Inflammatory macrophage (primary cell): ENCODE measurements at places on chromosomes 5 and 9.

- no peak for DNase-seq
Observed at GRCh38 chr9:13291718-13292117, 12.2 kb upstream of the MPDZ start.

DNA sequence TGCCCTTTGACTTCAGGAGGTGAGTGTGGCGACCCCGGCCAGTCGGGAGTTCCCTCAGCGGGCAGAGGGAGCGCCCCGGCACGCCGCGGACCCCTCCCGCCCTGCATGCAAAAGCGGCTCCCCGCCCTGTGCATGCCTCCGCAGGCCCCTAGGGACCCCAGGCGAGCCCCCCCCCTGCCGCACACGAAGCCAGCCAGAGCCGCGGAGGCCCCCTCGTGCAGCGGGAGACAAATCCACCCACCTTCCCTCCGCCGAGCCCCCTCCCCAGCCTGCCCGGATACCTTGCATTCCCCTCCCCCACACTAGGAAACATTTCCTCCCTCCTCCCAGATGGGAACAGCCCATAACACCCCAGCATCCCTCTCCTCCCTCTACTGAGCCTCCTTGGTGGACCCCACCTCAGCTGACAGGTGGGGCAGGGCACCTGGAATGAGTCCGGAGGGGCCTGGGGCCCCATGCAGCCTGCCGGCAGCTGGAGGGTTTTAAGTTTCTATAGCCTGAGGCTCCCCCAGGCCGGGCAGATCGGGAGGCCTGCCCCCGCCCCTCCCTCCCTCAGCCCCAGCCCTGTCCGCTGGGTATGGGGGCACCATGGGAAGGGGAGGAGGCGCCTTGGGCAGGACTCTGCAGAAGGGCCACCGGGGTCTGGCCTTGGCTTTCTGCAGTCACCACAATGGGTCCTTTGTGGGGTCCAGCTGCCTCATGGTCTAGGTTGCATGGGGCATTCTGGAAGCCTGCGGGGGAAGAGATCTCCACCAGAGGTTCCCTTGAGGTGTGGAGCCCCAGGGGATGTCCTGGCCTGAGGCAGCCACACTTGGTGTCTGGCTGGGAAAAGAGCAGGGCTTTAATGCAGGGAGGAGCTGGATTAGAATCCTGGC lies 601 bp downstream of the ERGIC1 start:
- no peak for DNase-seq

GRCh38 chr5:95784514-95785302 lies 37.8 kb downstream of the GLRX start:
- no peak for DNase-seq

GRCh38 chr9:3497401-3497800 lies 28.4 kb downstream of the RFX3 start:
- no peak for DNase-seq

- no peak for DNase-seq
Observed at GRCh38 chr5:168553377-168554130, 24.4 kb downstream of the FBLL1 start.

GRCh38 chr5:109167586-109167985 lies 242.2 kb downstream of the PJA2 start:
- no peak for DNase-seq

DNA sequence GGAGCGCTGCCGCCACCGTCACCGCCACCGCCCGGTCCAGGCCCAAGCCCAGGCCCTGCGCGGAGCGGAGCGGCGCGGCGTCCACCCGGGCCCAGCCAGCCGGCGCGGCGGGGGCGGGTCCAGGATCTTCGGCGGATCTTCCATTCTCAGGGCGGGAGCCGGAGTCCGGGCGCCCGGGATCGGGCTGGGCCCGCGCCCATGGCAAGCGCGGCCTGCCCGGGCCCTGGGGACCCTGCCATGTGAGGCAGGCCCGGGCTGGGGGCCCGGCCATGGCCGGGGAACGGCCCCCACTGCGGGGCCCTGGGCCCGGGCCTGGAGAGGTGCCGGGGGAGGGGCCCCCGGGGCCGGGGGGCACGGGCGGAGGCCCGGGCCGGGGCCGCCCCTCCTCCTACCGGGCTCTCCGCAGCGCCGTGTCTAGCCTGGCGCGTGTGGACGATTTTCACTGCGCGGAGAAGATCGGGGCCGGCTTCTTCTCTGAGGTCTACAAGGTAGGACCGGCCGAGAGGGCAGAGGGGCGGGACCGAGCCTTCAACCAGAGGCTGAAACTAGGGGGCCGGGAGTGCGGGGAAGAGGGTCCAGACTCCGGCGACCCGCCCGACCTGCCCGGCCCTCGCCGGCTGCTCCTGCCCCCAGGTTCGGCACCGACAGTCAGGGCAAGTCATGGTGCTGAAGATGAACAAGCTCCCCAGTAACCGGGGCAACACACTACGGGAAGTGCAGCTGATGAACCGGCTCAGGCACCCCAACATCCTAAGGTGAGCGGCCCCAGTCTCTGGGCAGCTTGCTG lies 482 bp downstream of the TESK1 start:
- DNase-seq: no peak

DNA sequence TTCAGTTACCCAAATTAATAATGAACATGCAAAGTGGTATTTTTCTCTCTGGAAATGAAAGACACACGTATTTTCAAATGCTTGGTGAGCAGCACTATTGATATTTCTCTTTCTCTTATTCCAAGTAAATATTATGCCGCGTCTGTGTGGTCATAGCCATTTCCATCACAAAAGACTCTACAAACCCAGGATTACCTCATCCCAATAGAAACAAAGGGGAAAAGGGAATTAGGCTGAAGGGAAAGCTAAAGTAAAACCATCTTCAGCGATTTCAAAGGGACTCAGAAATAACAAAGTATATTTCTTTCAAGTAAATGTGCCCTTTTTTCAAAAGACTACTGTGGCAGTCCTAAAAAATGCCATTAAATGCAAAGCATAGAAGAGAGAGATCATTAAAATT lies 62.0 kb upstream of the FST start:
- no peak for DNase-seq

GRCh38 chr5:140575309-140575708 lies 10.7 kb downstream of the SLC35A4 start:
- peak; percentile 90 for DNase-seq

GRCh38 chr9:108603141-108603540 lies 252.6 kb downstream of the ACTL7B start:
- DNase-seq: no peak

DNA sequence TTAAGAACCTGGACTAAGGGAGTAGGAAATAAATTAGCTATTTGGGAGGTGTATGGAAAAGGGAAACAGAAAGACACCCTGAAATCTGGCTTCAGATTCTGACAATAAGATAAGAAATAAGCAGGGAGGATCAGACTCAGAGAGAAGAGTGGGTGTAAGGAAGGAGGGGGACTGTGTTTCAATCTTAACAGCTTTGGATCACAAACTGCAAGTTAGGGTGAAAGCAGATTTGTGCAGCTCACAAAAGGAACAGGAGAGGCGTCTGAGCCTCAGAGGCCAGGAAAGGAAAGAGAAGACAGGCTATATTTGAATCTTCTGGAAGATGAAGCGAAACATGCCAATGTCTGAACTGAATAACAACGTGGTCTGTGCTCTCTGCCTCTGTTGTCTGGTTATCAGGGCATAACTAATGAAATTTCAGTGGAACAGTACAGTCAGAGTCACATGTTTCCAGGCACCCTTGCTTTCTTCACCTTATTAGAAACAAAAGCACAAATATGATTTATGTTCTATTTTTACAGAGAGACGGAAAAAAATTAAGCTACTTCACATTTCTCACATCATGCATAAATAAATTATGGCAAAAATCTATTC lies 26.6 kb downstream of the SGTB start:
- DNase-seq: no peak

DNA sequence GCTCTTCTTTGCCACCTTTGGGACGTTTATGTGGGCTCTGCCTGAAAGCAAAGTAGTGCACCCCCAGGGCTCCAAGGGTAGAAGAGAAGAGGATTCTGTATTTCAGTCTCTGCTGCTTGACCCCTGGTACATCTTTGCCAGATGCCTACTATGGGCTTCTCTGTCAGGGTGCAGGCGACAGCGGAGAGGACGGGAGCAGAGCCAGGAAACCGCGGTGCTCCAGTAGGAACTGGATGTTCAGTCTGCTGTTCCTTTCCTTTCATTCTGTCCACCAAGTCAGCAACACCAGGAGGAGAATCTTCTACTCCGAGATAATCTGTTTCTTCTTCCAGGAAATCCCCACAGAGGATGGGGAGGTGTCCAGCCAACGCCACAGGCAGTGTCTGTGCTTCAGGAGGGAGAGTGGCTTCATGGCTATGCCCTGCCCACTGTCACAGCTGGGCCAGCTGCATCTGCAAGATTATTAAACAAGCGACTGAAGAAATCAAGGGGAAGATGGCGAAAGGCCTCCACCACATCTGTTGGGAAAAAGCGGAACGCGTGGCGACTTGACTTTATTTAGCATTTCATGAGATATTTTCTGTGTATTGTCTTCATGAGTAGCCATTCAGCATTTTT lies 398.3 kb downstream of the IRX1 start:
- DNase-seq: peak; percentile 42

- DNase-seq: peak; percentile 82
Observed at GRCh38 chr5:179553875-179554274, 3.5 kb downstream of the RUFY1 start.
